ENCODE measurements at places on chromosomes 6 and 20. TPM values are rescaled to one million over a fixed set of nuclear protein-coding genes. Genes with fewer than 3 reads are reported as not detected.

Gene SLC25A27
- 5.7 TPM for total RNA-seq

Gene MAPK13
- 10.2 TPM for total RNA-seq

Gene TAGAP
- not detected for total RNA-seq

Gene HLA-DOB
- 0.32 TPM for total RNA-seq

Gene RRAGD
- 0.09 TPM for total RNA-seq

Gene MOXD1
- total RNA-seq: 71.6 TPM

Gene HUS1B
- 0.43 TPM for total RNA-seq

Gene ADAM33
- 68.8 TPM for total RNA-seq

Gene PRSS16
- total RNA-seq: not detected

Gene HLA-DRA
- 0.17 TPM for total RNA-seq

Gene MPIG6B
- total RNA-seq: not detected

Gene OR10C1
- total RNA-seq: not detected

Gene KHDC1L
- not detected for total RNA-seq

Gene SSTR4
- not detected for total RNA-seq

Gene KHDC3L
- not detected for total RNA-seq

Gene LAMA5
- total RNA-seq: 12.5 TPM

Gene MLIP
- 0.32 TPM for total RNA-seq

Gene SHLD1
- total RNA-seq: 3.2 TPM

Gene FKBP1C
- 0.09 TPM for total RNA-seq

Gene EBF4
- 0.16 TPM for total RNA-seq

Gene VSX1
- total RNA-seq: not detected

Gene EFCAB8
- under 0.01 TPM for total RNA-seq

Gene MEI4
- not detected for total RNA-seq

Gene NRSN1
- under 0.01 TPM for total RNA-seq

Gene NFYA
- 11.2 TPM for total RNA-seq

Gene NUS1
- total RNA-seq: 7.9 TPM

Gene PPP1R3G
- 3.8 TPM for total RNA-seq

Gene SLC44A4
- total RNA-seq: not detected

Gene SPDEF
- not detected for total RNA-seq

Gene STX7
- 34.3 TPM for total RNA-seq

Gene SLC17A1
- not detected for total RNA-seq

Gene PBOV1
- total RNA-seq: not detected

Gene BMP7
- total RNA-seq: not detected

Gene GMNN
- 9.9 TPM for total RNA-seq

Gene BNIP5
- total RNA-seq: under 0.01 TPM

Gene KCNK16
- not detected for total RNA-seq

Gene MUC22
- total RNA-seq: not detected

Gene LAMA2
- total RNA-seq: 204 TPM

Gene CYP39A1
- total RNA-seq: 2.2 TPM

Gene AKAP12
- total RNA-seq: 113 TPM

Gene NR2E1
- total RNA-seq: not detected

Gene PRPH2
- total RNA-seq: 5.2 TPM

Gene ZBTB46
- total RNA-seq: 54.7 TPM

Gene AIF1
- total RNA-seq: not detected

Gene CRISP2
- not detected for total RNA-seq

Gene CLPSL2
- total RNA-seq: not detected

Gene ZMYND8
- 15.9 TPM for total RNA-seq

Gene ENPP1
- total RNA-seq: 5.6 TPM

Gene TNFRSF21
- 19.2 TPM for total RNA-seq

Gene TMEM244
- 0.47 TPM for total RNA-seq

Gene UST
- 15.1 TPM for total RNA-seq

Gene ZC2HC1B
- total RNA-seq: not detected

Gene DTNBP1
- 10.3 TPM for total RNA-seq

Gene TCFL5
- total RNA-seq: 11.7 TPM

Gene HCRTR2
- not detected for total RNA-seq

Gene SLC22A23
- 4.9 TPM for total RNA-seq

Gene SAMD3
- 4.4 TPM for total RNA-seq

Gene RTEL1
- total RNA-seq: 7.7 TPM

Gene C6orf118
- not detected for total RNA-seq

Measured in bronchial smooth muscle cell (primary cell).